Karpas-422 (cell line): ENCODE measurements at places on chromosomes 4 and X. TPM values are rescaled to one million over a fixed set of nuclear protein-coding genes. Genes with fewer than 3 reads are reported as not detected.
A peak's percentile ranks its signal among the peaks of the same experiment; 100 is the strongest.

KCTD8 gene
- total RNA-seq, result not detected in 2 replicates

USP17L10 gene
- total RNA-seq, result not detected in 2 replicates

- no peak overlapping the region for H3K27ac ChIP-seq
- no peak overlapping the region for H3K4me3 ChIP-seq
- peaks cover 3% of the 10 kb centered on the region; the same call in 1 of the 2 replicates for H3K27me3 ChIP-seq
- H3K4me1 ChIP-seq, result no peaks in the 10 kb centered on the region
- no peak for DNase-seq
These were observed 123.2 kb upstream of the FAM9C start for GRCh38 chrX:13167481-13168231.

FAM13A gene
- 0.30 and 2.8 TPM in 2 replicates for total RNA-seq

DNA sequence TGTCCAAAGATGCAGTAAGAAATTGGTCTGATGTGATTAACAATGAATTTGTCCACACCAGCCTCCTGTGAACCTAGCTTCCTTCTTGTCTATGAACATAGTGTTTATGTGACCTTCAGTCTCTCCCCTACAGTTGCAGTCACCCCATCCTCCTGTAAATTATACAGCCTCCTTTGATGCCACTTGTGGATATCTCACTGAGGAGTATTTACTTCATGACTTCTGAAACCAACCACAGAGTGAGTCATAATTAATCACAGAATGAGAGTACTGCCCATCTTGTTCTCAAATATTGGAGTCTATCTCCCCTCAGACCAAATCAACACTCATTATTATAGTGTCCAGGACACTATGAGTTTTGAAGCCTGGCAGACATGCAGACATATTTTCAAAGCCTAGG lies 27.3 kb upstream of the XAGE2 start:
- no peaks in the 10 kb centered on the region for H3K27me3 ChIP-seq
- H3K36me3 ChIP-seq, result no peaks in the 10 kb centered on the region

GRCh38 chr4:15457406-15458201 lies 12.1 kb upstream of the CC2D2A start:
- peak; percentile 75 for DNase-seq
- no peaks in the 10 kb centered on the region for H3K36me3 ChIP-seq
- H3K27ac ChIP-seq, result no peak overlapping the region
- H3K4me3 ChIP-seq, result no peak overlapping the region
- H3K27me3 ChIP-seq, result no peaks in the 10 kb centered on the region

DNA sequence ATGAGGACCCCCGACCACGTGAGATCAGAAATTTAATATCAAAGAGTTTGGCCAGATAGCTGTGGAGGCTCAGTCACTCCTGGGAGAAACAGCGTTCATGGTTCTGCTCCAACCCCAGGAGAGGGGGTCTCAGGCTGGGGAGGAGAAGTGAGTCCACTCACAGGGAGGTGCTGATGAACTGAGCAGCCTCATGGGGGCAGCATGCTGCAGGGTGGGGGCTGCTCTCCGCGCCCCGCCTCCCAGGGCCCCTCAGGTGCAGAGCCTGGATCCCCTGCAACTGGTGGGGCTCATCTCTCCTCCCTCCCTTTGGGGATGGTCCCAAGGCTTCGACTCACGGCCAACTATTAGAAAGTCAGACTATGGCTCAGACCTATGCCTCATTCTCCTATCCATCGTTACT lies 26.6 kb upstream of the C4orf50 start:
- no peak overlapping the region for H3K4me3 ChIP-seq
- no peaks in the 10 kb centered on the region for H3K27me3 ChIP-seq
- no peak for DNase-seq
- H3K36me3 ChIP-seq, result no peaks in the 10 kb centered on the region

DNA sequence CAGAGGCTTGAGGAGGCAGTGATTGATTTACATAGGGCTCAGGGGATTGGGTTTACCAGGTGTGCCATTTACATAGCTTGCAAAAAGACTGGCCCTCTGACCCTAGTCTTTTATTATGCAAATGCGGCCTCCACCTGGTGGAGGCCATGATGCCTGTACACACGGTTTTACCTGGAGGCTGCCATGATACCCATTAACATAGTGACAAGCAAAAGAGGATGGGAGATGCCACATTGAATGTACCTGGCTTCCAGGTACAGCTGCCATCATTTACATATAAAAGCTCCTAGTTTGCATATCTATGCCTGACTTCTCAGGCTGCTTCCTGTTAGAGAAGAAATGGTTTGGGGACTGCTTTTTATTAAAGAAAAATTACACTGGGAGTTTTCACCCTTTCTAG lies 72.0 kb downstream of the NEXMIF start:
- H3K27me3 ChIP-seq, result no peaks in the 10 kb centered on the region
- no peak overlapping the region for H3K4me3 ChIP-seq
- DNase-seq, result no peak
- no peak overlapping the region for H3K27ac ChIP-seq

GRCh38 chrX:111914398-111915090 lies 38.6 kb downstream of the TRPC5OS start:
- no peaks in the 10 kb centered on the region for H3K27me3 ChIP-seq
- no peak overlapping the region for H3K4me3 ChIP-seq
- no peak overlapping the region for H3K27ac ChIP-seq
- H3K36me3 ChIP-seq, result no peaks in the 10 kb centered on the region

USP17L17 gene
- total RNA-seq, result not detected in 2 replicates

- H3K27ac ChIP-seq, result no peak overlapping the region
- H3K4me3 ChIP-seq, result no peak overlapping the region
- DNase-seq, result no peak
These were observed 199.0 kb upstream of the NUDT6 start for GRCh38 chr4:123121241-123121907.

DNA sequence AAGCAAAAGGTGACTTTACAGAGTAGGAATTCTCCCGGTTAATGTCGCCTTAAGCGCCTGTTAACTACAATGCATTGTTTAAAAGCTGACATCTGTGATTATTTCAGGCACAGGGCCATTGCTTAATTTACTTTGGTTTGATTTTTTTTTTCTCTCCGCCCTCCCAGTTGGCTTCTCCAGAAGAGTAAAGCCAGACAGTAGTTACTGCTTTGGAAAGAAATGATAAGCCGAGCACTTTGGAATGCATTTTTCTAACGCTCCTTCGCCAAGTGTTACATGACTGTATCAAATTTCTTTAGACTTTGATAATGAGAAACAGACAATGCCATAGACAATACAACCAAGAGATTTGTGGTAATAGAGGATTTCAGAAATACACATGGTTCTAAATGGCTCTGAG lies 383.0 kb upstream of the TENM3 start:
- no peaks in the 10 kb centered on the region for H3K4me1 ChIP-seq
- no peak for DNase-seq
- no peak overlapping the region for H3K27ac ChIP-seq
- H3K27me3 ChIP-seq, result no peaks in the 10 kb centered on the region

DNA sequence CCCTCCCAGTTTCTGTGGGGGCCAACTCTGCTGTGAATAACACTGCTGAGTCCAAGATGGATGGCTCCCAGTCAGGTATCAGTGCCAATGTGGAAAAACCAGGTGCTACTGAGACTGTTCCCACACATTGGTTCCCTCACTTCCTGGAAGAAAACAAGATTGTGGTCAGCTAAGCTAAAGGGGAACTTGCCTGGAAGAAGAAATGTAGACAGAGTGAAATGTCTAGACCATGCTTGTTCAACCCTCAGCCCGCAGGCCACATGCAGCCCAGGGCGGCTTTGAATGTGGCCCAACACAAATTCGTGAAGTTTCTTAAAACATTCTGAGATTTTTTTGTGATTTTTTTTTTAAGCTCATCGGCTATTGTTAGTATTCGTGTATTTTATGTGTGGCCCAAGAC lies 28.6 kb upstream of the UTP14A start:
- peaks cover 3% of the 10 kb centered on the region; the same call in 1 of the 2 replicates for H3K4me1 ChIP-seq
- H3K27ac ChIP-seq, result no peak overlapping the region
- DNase-seq, result no peak
- no peaks in the 10 kb centered on the region for H3K27me3 ChIP-seq
- no peak overlapping the region for H3K4me3 ChIP-seq
- H3K36me3 ChIP-seq, result no peaks in the 10 kb centered on the region

DNA sequence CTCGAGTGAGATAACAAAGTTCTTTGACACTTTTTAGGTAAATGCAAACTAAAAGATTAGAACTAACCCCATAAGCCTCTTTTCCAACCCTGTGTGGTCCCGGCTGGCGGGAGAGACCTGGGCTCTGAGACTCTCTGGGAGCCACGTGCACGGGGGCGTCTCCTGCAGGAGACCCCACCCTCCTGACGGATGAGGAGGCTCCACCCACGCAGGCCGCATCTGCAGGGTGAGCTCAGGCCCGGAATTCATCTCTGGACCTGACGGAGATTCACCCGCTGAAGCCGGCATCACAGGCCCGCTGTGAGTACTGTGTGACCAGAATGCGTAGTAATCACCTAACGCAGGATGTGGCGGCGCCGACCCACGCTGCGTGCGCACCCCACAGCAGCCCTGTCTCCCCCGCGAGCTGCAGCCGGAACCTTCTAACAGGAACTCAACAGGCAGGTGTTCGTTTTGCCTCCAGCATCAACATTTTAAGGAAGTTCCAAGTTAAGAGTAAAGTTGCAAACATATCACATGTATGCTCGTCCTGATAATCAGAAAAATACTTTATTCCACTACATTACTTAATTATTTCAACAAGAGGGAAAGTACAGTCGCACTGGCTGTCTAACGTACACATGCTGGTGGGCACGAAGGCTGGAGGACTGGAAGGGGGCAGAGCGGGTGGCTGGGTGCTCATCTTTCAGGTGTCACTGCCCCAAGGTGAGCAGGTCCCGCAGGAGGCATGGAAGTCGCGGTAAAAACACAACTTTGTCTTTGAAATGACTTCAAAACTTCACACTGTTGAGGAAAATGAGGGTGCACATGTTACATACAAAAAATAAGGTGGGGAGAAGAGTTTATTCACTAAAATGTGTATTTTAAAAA lies 44.5 kb downstream of the FGFRL1 start:
- no peaks in the 10 kb centered on the region for H3K36me3 ChIP-seq
- peak; percentile 78 for DNase-seq
- H3K27ac ChIP-seq, result no peak overlapping the region
- peak overlapping the region; percentile 50 for H3K4me3 ChIP-seq

DNA sequence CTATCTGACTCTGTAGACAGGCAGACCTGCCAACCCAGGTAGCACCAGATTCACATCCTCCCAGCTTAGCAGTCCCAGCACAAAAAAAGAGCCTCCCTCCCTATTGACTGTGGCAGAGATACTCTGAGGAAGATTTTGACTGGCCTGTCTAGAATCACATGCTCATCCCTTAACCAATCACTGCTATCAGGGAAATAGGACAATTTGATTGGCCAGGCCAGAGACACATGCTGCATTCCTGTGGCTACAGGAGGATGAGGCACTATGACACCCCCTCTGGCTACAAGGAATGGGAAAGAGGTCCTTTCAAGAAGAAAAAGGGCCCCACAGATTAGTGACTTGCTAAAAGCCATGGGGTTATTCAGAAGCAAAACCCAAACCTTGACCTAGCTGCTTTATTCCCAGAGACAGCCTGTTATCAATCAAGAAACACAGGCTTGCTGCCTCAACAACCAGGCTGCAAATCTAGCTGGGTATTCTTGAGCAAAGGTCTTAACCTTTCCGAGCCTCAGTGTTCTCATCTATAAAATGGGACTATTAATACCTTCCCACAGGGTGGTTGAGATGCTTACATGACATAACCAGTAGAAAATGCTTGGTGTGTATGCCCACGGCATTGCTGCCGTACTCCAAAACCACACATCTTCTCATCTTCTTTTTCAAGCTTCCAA lies 147.6 kb downstream of the BCOR start:
- H3K36me3 ChIP-seq, result no peaks in the 10 kb centered on the region
- H3K4me3 ChIP-seq, result no peak overlapping the region
- peak; percentile 42 for DNase-seq
- no peaks in the 10 kb centered on the region for H3K4me1 ChIP-seq
- H3K27me3 ChIP-seq, result no peaks in the 10 kb centered on the region

- H3K27ac ChIP-seq, result no peak overlapping the region
- no peak overlapping the region for H3K4me3 ChIP-seq
- H3K36me3 ChIP-seq, result no peaks in the 10 kb centered on the region
These were observed 584.0 kb upstream of the TENM3 start for GRCh38 chr4:181659202-181659601.

DNA sequence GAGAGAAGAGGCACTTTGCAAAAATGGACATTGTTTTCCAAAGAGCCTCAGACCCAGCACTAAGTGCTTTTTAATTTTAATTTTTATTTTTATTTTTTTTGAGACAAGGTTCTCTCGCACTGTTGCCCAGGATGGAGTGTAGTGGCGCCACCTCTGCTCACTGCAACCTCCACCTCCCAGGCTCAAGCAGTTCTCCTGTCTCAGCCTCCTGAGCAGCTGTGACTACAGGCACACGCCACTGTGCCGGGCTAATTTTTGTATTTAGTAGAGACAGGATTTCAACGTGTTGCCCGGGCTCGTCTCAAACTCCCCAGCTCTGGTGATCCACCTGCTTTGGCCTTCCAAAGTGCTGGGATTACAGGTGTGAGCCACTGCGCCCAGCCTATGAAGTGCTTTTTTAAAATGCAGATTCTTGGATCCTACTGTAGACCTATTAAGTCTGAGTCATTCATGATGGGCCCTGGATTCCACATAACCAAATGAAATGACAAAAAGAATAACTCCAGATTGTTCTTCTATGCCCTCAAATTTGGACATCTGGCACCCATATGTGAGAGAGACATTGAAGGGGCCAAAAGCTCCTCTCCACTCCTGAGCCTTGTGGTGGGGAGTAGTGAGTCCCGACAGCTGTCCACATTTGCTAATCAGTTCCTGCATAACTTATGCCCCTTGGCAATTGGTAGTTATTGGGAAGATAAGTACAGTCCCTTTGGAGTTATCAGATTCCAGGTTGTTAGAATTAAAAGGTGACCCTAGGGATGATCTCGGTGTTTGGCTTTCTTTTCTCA lies 3.6 kb downstream of the NOCT start:
- no peaks in the 10 kb centered on the region; the same call in 1 of the 2 replicates for H3K27me3 ChIP-seq
- H3K27ac ChIP-seq, result peak overlapping the region; percentile 10; the same call in 1 of the 2 replicates
- DNase-seq, result no peak
- no peak overlapping the region for H3K4me3 ChIP-seq

GRCh38 chr4:24594887-24595286 lies 10.5 kb upstream of the DHX15 start:
- H3K27ac ChIP-seq, result no peak overlapping the region
- peaks cover 5% of the 10 kb centered on the region; the same call in 1 of the 2 replicates for H3K27me3 ChIP-seq
- H3K36me3 ChIP-seq, result no peaks in the 10 kb centered on the region
- no peak overlapping the region for H3K4me3 ChIP-seq
- no peak for DNase-seq

DNA sequence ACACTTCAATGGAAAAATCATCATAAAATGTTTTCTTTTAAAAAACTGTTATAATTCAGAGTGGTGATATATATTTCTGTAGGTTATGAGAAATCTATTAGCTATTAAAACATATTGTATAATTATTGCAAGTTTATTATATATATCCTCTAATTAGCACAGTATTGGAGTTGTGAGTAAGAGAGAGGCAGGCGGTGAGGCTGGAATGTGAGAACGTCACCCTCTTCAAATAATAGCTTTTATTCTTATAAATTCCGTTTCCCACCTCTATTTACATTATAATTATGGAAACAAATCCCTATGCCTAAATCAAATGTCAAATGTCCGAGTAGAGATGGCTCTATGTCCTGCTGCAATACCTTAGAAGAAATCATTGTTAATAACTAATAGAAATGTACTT lies 292.9 kb downstream of the ADGRL3 start:
- no peak for DNase-seq
- no peaks in the 10 kb centered on the region for H3K36me3 ChIP-seq
- no peaks in the 10 kb centered on the region for H3K4me1 ChIP-seq
- H3K27ac ChIP-seq, result no peak overlapping the region
